ENCODE measurements at places on chromosomes 16 and 17.

DNA sequence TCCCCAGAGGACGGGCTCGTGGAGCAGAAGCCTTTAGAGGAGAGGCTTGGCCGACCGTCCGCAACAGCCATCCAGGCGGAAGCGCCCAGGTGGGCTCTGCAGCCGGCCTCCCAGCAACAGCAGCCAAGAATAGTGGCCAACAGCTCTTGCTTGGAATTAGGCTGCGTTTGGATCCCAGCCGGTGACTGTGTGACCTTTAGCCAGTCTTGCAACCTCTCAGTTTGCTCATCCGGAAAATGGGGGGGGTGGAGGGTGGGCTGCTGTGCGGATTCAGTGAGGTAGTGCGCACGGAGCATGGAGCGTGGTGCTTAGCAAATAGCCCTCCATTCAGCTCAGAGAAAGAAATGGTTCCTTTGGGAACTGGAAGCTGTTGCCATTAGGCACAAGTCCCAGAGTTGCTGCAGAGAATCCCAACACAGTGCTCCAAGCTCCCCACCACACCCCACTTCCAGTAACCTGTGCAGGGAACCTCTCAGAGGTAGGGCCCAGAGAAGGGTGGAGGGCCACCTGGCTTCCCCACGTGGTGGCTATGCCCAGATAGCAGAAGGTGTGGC lies 46.7 kb downstream of the RTN4RL1 start:
- DNase-seq = no peak

- no peak for DNase-seq
These were observed 169.3 kb downstream of the RAB11FIP4 start for GRCh38 chr17:31560616-31561235.

GRCh38 chr17:30808785-30809286 lies 15.7 kb downstream of the CRLF3 start:
- peak; percentile 34 for DNase-seq

GRCh38 chr16:81925016-81925415 lies 86.3 kb downstream of the SDR42E1 start:
- DNase-seq = no peak

- DNase-seq = no peak
These were observed 47.2 kb upstream of the RASL10B start for GRCh38 chr17:35684055-35684802.

DNA sequence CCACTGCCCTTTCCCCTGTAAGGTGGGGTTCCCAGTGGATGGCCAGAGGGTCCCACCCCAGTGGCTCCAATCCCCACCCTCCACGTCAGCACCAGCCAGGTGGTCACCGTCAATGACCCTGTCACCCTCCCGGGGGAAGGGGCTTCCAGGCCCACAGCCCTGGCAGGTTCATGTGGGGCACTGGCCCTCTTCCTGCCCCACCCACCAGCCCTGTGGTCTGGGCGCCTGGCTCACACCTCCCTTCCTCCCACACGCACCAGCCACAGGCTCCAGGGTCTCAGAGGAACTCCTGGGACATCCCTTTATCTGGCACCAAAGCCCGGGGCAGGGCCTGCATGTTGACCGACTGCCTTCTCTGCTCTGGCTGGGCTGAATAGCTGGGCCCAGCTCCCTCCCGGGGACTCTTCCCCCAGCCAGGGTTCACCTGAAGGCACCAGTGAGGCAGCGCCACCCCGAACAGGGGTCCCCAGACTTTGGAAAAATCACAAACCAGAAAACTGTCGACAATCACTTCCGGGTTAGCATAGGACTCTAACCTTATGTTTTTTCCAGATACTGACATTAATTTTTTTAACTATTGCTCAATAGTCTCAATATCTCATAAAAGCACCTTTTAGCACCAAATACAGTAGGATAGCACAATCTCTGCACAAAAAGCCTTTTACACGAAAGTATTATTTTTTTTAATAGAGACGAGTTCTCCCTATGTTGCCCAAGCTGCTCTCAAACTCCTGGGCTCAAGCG lies 21.9 kb upstream of the ZC3H18 start:
- no peak for DNase-seq

DNA sequence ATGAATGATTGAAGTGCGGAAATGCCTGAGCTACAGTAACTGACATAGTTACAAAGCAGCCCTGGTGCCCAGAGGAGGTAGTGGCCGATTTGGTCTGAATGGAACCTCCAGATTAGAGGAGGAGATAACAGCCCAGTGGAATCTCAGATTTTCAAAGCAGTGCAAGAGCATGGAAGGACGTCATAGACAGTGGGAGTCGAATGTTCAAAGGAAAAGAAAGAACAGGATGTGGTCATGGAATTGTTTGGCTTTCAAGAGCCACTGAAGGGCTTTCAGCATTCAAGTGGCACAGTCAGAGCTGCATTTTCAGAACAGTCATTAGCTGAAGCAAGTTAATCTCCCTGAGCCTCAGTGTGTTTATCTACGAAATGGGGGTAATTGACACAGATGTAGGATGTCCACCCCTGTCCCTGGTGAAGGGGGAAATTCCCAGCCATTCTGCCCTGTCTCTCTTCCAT lies 104.6 kb upstream of the CACNG3 start:
- DNase-seq = peak; percentile 10

DNA sequence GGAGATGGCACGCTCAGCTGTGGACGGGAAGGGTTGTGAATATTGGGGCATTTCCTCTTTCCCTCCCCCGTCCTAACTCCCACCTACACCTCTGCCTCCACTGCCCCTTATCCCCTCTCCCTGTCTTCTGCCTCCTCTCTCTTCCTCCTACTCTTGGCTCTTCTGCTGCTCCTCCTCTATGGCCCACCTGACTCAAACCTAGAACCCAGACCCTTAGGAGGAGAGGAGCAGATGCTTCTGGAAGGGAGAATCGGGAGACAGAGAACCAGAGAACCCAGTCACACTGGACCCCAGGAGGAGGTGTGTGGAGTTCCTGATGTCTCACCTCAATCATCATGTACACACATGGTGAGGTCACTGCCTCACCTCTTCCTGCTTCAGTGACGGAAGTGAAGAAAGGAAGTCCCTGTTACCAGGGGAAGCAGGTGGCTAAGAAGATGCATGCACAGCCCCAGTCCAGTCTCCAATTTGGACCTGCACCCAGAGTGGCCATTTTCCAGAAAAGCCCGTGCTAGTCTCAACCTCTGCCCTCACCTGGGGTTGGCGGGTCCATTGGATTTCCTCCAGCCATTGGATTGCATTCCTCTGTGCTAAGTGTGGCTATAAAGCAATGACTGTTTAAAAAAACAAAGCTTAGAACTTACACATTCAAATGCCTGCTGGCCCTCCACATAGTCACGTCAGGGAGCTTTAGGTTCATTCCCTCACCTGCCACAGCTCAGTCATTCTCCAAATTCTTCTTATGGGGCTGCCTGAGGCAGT lies 4.0 kb downstream of the RNF222 start:
- DNase-seq = peak; percentile 28

- no peak for DNase-seq
These were observed 91.8 kb downstream of the NCOR1 start for GRCh38 chr17:16123531-16123930.

DNA sequence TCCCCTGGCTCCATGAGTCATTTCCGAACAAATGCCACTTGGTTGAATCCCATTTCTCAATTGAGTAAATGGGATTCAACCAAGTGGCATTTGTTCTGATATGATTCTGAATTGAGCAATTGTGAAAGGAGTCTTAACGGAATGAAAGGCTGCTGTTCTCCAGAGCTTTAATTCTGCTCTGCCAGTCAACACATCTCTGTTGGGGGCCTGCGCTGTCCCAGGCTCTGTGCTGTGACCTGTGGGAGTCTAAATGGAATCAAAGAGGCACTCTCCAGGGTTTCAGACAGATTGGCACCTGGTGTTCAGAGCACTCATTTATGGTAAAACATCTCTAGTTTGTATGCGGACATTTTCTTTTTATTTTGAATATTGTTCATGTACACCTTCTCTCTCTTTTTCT lies 126.2 kb downstream of the WSCD1 start:
- DNase-seq = no peak

DNA sequence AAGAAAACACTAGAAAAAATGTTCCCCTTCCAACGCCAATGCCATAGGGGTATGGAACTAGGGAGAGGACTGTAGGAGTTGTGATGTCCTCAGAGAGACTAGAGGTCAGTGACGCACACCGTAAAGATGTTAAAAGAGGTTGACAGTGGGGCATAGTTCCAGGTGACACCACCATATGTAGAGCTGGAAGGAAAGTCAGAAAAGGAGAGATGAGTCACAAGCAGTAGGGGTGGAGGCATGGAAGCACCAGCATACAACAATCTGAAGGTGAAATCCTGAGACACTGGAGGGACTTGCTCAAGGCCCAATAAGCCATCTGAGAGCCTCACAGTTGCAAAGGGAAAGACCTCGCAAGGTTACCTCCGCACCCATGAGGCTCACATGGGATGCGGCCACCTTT lies 76.0 kb downstream of the ZNF18 start:
- DNase-seq = no peak

DNA sequence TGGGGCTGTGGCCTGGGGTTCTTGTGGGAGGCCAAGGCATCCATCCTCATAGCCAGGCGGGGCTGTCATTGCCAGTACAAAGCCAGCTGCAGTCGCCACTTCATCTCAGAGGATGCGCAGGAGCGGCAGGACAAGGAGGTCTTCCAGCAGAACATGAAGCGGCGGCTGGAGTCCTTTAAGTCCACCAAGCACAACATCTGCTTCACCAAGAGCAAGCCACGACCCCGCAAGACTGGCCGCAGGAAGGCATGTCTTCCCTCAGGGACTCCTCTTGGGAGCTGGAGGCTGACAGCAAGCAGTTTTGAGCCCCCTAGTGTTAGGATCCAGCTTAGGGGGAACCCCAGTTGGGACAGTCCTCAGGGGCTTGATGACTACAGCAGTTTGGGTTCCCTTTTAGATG lies 15.1 kb upstream of the PLEKHG4 start:
- DNase-seq = no peak

All from activated CD4-positive, alpha-beta T cell treated with anti-CD3 and anti-CD28 coated beads for 4 hours (primary cell).